Osteoblast (primary cell): ENCODE measurements at places on chromosomes 5 and 9.

DNA sequence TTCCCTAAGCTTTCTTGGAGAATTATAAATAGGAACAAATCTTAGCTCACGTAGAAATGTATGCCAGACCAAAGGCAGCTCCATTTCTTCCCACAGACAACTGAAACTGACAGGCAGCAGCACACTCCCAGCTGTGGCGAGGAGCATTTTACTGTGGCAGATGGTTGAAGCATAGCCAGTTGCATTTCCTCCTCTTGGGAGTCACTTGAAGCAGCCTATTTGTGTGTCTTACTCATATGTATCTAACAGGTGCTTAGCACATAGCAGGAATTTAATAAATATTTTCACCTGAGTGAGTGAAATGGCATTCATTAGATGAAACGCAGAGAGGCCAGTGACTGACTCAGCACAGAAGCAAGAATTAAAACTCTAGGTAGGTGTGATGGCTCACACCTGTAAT, 12.3 kb upstream of the MTMR12 start:
- peaks cover 2% of the 10 kb centered on the region for H3K4me1 ChIP-seq
- no peaks in the 10 kb centered on the region for H3K36me3 ChIP-seq
- H3K27ac ChIP-seq, result no peak overlapping the region

DNA sequence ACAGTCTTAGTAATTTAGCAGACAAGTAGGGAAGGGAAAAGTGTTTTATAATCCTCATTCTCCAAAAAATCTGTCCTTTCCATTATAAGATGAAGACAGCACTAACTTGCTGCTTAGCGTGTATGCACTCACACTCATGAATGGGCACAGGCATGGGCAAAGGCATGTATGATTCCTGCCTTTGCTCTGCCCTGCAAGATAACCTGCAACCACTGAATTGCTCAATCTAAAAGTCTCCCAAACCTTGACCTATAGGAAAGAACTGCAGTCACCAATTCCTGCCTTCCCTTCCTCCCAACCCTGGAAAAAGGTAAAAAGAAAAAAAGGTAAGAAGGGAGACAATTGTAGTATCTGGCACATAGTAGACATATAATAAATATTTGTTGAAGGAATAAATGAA, 40.8 kb downstream of the ELL2 start:
- H3K27me3 ChIP-seq, result no peaks in the 10 kb centered on the region
- no peak overlapping the region for H3K27ac ChIP-seq
- no peak for DNase-seq
- H3K4me3 ChIP-seq, result no peak overlapping the region
- H3K36me3 ChIP-seq, result peaks cover 34% of the 10 kb centered on the region

DNA sequence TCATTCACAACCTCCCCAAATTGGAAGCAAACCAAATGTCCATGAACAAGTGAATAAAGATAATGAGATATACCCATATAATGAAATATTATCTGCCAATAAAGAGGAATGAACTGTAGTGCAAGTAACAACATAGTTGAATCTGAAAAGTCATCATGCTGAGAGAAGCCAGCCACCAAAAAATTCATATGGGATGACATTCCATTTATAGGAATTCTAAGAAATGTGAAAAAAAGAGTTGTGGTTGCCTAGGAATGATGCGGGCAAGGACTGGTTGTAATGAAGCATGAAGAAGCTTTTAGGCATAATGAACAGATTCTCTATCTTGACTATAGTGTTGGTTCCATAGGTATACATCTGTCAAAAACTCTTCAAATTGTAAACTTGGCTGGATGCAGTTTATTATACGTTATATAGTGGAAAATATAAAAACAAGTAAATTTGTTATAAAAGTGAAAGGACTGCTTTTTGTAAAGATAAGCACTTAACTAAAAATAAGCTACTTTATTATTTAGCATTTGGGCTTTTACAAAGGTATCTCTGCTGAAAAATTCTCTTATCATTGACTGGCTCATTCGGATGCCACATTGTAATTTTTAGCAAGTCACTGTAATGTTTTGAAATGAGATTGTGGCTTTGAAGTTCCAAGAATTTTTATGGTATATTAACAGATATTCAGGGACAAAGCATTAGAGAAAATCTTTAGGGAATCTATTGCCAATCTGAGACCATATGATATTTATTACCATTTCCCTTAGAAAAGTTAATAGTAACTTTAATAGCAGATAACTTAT, 21.2 kb upstream of the TTC23L start:
- H3K36me3 ChIP-seq, result peaks cover 70% of the 10 kb centered on the region
- H3K4me1 ChIP-seq, result peaks cover 13% of the 10 kb centered on the region
- DNase-seq, result no peak
- no peaks in the 10 kb centered on the region for H3K27me3 ChIP-seq
- no peak overlapping the region for H3K4me3 ChIP-seq

DNA sequence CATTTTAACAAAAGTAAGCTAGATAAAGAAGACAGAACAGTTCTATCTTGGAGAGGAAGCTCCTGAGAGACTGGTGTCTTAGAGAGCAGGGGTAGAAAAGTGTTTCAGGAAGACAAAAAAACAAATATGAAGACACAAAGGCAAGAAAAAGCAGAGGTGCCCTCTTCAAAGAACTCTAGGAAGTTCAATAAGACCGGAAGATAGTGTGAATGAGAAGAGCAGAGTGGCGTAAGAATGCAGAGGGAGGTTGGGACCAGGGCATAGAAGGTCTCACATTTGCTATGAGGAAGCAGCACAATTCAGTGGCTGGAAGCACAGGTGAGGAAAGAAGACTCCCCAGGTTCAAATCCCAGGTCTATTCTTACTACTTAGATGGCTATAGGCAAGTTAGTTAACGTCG, 22.6 kb downstream of the TMEM245 start:
- no peaks in the 10 kb centered on the region for H3K27me3 ChIP-seq
- no peak for DNase-seq
- peaks cover 15% of the 10 kb centered on the region for H3K36me3 ChIP-seq
- peaks cover 41% of the 10 kb centered on the region for H3K4me1 ChIP-seq

DNA sequence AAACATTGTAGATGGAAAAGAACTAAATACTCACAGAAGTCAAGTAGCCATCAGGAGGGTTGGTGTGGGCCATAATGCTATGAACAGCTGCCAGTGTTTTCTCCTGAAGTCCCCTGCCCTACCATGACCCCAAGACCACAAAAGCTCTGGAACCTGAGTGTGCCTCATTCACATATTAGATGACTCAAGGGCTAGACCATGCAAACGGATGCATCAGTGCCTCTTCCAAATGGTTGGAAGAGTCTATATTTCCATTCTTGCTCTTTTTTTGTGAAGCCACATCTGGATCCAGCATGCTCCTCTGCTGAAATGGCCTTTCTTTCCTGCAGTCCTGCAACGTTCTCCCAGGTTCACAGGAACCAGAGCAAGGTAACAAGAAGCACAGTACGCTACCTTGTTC, 136.6 kb upstream of the EPB41L4A start:
- H3K36me3 ChIP-seq, result no peaks in the 10 kb centered on the region
- no peak for DNase-seq
- H3K27ac ChIP-seq, result no peak overlapping the region
- H3K4me3 ChIP-seq, result no peak overlapping the region
- H3K4me1 ChIP-seq, result peaks cover 4% of the 10 kb centered on the region

DNA sequence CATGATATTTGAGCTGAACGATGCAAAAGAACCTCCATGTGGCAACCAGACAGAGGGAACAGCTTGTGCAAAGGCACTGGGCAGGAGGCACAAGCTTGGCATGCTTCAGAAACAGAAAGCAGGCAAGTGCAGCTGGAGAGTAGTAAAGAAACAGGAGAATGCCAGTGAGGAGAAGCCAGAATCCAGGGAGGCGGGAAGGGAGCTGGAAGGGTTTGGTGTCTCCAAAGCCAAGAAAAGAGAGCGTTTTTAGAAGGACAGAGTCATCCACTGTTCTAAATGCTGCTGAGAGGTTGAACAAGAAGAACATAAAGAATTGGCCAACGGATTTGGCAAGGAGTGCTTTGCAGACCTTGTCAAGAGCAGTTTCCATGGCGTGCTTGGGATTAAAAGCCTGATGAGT, 124.7 kb downstream of the TLE1 start:
- H3K4me1 ChIP-seq, result peaks cover 34% of the 10 kb centered on the region
- H3K27ac ChIP-seq, result no peak overlapping the region
- no peak overlapping the region for H3K4me3 ChIP-seq
- no peaks in the 10 kb centered on the region for H3K27me3 ChIP-seq

GRCh38 chr9:33300546-33300945, 10.2 kb downstream of the NFX1 start:
- H3K4me3 ChIP-seq, result no peak overlapping the region
- no peaks in the 10 kb centered on the region for H3K4me1 ChIP-seq
- DNase-seq, result no peak
- H3K36me3 ChIP-seq, result peaks cover 95% of the 10 kb centered on the region
- no peak overlapping the region for H3K27ac ChIP-seq

- H3K4me1 ChIP-seq, result no peaks in the 10 kb centered on the region
- no peaks in the 10 kb centered on the region for H3K27me3 ChIP-seq
- no peak for DNase-seq
- H3K27ac ChIP-seq, result no peak overlapping the region
- H3K4me3 ChIP-seq, result no peak overlapping the region
- H3K36me3 ChIP-seq, result no peaks in the 10 kb centered on the region
These were observed 651.2 kb upstream of the CCNG1 start for GRCh38 chr5:162786234-162786633.

DNA sequence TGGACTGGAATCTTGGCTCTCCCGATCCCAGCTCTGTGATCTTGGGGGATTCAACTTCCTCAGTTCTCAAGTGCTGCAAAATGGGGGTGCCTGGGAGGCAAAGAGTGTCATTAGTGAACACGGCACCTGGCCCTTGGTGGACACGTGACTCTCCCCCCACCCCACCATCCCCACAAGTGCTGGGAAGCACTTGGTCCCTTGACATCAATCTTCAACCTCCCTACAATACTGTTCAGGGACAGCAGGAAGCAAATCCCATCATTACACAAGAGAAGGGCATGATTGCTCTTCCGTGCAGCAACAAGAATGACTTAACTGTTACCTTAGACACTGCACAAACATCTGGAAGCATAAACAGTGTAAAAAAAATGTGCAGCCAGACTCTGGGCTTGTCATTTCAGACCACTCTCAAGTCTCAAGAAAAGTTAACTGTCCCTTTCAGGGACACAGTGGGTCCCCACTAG, 61.4 kb downstream of the PSMB7 start:
- no peak overlapping the region for H3K4me3 ChIP-seq
- DNase-seq, result no peak
- H3K27ac ChIP-seq, result peak overlapping the region; percentile 68
- H3K4me1 ChIP-seq, result no peaks in the 10 kb centered on the region
- H3K27me3 ChIP-seq, result no peaks in the 10 kb centered on the region
